ENCODE measurements at places on chromosomes 11 and 22.

GRCh38 chr11:76241243-76242000, 35.1 kb upstream of the WNT11 start:
- DNase-seq: no peak

GRCh38 chr11:69167130-69167915, 11.6 kb downstream of the SMIM38 start:
- no peak for DNase-seq

- DNase-seq: no peak
These were observed 344.1 kb upstream of the API5 start for GRCh38 chr11:42967653-42968052.

GRCh38 chr11:9575260-9576240, 2.1 kb downstream of the WEE1 start:
- no peak for DNase-seq

DNA sequence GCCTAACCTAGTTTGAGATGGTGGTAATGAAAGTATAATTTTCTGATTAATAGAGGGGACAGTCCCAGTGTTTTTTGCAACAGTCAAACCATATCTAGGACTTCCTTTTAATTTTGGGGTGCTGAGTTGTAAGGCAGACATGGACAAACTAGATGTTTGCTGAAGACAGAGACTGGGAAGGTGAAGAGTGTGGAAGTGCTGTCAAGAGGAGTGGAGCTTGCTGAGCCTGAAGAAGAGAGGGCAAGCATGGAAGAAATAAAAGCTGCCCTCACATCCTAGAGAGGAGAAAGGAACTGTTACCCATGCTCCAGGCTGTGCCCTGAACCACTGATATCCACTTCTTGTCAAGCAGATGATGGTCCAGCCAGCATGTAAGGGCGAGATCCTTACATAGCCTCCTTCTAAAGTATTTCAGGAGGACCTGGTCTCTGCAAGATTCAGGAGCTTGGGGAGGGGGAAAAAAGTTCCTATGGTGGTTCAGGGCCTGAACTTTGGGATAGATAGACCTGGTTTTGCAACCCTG, 51.4 kb downstream of the PRR5L start:
- no peak for DNase-seq

DNA sequence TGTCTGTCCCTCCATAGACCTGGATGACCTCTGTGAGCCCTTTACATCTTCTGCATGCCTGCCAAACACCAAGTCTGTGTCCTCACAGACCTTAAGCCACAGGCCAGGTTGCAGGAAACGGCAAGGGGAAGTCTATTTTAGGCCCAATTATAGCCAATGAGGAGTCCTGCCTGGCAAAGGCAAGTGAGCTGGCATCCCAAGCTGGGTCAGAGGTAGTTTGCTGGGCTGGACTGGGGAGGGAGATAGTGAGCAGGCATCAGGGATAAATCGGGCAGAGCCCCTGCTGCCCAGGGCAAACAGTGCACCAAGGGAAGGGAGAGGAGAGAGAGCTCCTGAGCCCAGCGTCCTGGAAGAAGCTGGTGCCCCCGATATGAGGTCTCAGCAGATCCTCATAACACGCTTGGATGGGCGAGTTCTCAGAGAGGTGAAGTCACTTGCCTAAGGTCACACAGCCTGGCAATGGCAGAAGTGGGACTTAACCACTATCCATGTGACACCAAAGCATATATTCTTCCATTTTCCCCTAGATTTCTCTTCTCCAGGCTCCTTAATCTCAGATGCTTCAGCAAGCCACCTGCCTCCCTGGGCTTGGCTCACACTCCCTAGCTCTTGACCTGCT, 3.7 kb upstream of the RELT start:
- DNase-seq: no peak

GRCh38 chr11:57407010-57407920, 16.8 kb upstream of the PRG2 start:
- DNase-seq: no peak

- no peak for DNase-seq
These were observed 1085.3 kb downstream of the DLG2 start for GRCh38 chr11:84541731-84542340.

GRCh38 chr22:40690370-40690769, 11.1 kb downstream of the MCHR1 start:
- no peak for DNase-seq

GRCh38 chr11:34300926-34301295, 56.9 kb downstream of the ABTB2 start:
- no peak for DNase-seq

- peak; percentile 23 for DNase-seq
These were observed 32.3 kb downstream of the ACO2 start for GRCh38 chr22:41501209-41501608.

- DNase-seq: no peak
These were observed 89.6 kb downstream of the RASSF10 start for GRCh38 chr11:13098616-13099289.

DNA sequence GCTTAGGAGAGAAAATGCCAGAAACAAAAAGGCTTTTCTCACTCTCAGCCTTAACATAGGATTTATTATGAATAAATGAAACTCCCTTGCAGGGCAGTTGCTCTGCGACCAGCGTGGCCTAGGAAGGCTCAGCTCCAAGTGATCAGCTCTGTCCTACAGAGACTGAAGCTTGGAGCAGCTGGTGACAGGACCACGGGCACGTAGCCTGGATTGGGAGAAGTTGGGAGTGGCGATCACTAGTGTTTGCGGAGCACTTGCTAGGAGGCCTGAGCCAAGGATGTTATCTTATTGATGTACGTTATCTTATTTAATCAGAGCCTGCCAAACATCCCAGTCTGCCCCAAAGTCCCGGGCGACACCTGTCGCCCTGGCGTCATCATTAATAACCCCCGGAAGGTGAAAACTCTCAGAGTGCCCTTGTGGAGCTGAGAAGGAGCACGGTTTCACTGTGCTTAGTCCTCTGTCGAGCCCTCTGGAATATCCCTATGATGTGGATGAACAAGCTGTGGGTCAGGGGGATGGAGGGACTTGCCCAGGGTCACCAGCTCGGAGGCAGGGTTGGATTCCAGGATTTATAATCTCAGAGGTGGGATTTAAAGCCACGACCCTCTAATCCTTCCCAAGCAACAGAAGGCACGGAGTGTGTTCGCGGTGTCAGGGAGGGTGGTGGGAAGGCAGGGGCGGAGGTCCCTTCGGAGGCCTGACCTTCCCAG, 40.8 kb upstream of the SMIM38 start:
- DNase-seq: no peak

- DNase-seq: no peak
These were observed 291.3 kb downstream of the TBC1D22A start for GRCh38 chr22:47053726-47054141.

- no peak for DNase-seq
These were observed 2.9 kb downstream of the DGCR6L start for GRCh38 chr22:20316844-20317401.

DNA sequence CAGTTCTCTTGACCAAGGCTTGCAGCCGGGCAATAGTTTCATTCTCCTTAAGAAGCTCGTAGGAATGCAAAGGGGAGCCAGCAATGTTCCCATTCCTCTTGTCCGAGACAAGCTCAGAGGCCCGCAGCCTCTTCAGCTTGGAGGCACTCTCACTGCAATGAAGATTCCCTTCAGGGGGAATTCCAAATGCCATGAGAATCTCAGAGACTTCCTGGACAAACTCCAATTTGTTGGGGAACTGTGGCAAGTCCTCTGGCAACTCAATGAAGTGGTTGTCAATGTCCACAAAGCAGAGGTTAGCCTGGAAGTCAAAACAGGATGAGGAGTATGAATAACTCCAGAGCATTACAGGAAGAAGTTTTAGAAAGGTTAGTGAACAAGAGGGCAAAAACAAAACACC, 84.4 kb downstream of the DENND5A start:
- DNase-seq: no peak

GRCh38 chr11:35624781-35625180, 6.5 kb downstream of the FJX1 start:
- no peak for DNase-seq

DNA sequence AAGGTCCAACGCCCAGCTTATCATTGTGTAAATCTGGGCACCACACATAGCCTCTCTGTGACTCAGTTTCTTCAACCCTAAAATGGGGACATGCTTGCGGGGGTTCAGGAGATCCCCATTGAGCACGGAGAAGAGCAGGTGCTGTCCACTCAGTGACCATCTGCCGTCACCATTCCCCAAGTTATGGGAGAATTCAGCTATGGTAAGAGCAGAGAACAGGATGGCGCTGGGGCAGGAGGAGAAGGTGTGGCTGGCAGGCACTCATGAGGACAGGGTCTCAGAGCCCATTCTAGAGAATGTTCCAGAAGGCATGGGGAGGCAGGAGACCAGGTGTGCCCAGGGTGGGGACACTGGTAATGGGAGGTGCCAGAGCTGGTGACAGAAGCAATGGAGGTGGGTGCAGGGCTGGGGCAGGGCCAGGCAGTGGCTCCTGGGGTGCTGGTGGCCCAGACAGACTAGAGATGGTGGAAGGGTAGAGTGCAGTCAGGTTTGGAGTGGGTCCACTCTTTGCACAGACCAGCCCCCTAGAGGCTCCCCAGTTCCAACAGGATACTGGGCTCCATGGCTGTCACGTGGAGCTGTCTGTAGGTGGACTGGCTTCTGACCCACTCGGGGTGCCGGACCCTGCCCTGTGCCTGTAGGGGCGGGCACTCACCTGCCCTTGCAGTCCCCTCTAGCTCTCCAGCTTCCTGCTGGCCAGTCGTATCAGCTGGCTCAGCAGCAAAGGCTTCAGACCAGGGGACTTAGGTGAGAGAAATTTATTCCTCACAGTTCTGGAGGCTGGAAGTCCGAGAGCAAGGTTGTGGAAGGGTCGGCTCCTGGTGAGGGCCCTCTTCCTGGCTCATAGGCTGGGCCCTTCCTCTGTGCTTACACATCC, 84.7 kb downstream of the CDKN1C start:
- DNase-seq: no peak

DNA sequence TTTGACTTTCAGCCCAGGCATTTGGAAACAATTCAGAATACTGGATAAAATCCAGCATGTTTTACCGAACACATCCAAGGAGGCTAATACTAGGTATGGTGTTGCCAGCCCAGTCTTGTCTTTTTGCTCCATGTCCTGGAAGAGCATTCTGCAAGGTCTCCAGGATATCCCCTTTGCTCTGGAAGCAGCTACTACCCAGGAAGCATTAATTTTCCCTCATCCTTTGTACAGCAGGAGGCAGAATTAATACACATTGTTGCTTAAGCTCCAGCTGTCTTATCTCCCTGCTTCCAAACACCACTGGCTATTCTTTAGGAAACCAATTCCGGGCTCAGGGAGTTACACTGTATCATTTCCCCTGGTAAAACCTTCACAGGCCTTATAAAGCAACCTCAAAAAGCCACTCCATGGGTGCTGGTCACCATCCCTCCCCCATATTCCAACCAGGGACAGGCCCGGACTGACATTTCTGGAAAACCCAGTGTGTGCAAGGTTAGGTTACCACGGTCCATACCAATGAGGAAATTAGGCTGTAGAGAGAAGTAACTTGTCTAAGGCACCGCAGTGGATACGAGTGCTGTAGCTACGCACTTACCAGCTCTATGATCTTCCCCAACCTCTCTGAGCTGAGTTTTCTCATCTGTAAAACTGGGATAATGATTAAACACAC, 1.5 kb upstream of the UBASH3B start:
- no peak for DNase-seq

DNA sequence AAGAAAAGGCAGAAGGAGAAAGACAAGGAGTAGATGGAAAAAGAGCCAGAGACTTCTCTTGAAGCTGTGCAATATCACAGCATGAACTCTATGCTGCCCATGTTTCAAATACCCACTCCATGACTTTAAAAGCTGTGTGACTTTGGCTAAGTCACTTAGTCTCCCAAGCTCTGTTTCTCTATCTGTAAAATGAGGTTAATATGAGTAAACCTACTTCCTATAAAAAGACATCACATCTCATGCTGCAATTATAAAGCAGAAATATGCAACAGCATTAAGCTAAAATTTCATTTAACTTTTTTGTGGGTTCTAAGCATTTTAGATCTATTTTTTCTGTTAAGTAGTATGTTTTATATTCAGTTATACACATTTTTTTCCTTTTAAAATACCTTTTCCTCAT, 11.6 kb downstream of the DGCR2 start:
- DNase-seq: no peak

DNA sequence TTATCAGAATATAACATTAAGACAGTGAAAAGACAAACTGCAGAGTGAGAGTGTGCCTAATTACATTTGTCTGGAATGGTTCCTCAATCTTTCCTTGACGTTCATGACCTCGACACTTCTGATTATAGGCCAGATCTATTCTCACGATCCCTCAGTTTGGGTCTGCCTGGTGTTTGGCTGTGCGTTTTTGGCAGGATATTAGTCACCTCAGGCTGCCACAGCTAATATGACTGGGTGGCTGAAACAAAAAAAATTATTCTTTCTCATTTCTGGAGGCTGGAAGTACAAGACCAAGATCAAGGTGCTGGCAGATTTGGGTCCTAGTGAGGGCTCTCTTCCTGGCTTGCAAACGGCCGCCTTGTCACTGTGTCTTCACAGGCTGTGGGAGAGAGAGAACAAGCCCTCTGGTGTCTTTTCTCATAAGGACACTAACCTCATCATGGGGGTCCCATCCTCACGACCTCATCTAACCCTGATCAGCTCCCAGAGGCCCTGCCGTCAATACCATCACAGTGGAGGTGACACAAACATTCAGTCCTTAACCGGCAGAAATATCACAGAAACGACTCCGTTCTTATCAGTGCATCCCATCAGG, 23.2 kb downstream of the IFITM10 start:
- DNase-seq: no peak
